NCI-H526 treated with DMSO at 0.1 percent for 48 hours (cell line): ENCODE measurements at places on chromosomes 16 and 17.

DNA sequence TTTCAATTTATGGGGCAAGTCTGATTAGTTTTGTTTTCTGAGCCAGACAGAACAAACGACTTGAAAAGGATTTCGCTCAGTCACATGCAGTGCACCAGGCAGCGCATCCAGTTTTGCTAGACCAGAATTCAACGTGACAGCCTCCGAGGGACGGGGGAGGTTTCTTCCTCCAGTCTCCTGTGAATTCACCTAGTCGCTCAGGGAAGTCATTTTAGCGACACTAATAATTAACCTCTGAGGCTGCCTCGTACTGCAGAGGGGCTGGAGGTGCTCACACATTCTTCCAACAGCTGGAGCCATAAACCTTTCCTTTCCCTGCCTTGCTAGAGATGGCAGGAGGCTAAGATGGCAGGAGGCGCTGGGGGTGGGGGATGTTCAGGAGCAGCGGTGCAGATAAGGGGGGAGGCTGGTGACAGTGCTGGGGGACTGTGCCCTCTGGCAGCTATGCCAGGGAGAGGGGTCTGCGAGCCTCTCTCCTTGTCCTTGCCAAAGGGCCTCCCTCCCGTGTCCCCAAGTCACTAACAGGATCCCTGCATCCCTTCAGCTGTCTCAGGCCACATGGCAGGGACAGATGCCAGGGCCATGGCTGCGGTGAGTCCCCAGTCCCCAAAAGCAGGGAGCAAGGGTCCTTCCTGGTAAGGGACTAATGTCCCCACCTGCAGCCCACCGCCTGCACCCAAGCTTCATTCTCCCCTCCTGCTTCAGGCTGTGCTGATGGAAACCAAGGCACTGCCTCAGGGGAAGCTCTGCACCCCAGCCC, 24.0 kb downstream of the MXRA7 start:
- DNase-seq = no peak

DNA sequence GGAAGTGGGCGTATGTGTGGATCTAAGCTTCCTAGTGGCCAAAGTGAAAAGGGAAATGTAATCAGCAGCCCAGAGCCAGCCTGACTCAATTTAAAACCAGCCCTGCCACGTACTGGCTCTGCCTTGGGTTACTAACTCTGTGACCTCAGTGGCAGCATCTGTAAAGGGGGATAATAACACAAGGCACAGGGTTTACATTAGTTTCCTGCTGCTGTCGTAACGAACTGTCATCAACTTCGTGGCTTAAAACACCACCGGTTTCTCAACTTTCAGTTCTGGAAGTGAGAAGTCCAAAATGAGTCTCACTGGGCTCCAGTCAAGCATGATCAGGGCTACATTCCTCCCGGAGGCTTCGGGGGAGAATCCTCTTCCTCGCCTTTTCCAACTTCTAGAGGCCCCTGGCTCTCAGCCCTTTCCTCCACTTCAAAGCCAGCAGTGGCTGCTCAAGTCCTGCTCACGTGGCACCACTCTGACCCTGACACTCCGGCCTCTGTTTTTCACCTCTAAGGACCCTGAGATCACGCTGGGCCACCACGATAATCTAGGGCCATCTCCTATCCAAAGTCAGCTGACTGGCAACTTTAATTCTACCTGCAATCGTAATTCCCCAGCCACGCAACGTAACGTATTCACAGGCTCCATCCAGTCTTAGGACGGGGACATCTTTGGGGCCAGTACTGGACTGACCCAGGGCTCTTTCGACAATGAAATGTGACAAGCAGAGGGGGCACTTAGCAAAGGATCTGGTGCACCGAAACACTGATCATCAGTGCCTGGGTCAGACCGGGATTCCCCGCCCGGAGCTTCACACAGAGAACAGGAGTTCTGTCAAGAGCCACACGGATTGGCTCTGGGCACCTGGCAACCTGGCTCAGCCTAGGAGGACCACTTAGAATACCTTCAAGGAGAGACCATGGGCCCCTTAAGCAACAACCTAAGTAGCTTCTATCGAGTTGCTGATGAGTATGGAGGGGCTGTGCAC, 14.5 kb downstream of the TMC6 start:
- DNase-seq = no peak

DNA sequence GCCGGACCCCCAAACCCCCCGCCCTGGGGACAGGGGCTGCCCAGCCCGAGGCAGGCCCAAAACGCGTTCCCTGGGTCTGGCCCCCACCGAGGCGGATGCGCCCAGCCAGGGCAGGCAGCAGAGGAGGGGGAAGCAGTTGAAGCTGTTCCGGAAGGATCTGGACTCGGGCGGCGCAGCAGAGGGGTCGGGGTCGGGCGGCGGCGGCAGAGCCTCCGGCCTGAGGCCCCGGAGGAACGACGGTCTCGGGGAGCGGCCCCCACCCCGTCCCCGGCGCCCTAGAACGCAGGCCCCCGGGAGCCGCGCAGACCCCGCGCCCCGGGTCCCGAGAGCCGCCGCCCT, 22.9 kb upstream of the ZFPM1 start:
- no peak for DNase-seq

- no peak for DNase-seq
Observed at GRCh38 chr16:84928679-84929420, 82.5 kb downstream of the ZDHHC7 start.

GRCh38 chr17:9672266-9672665, 26.9 kb downstream of the USP43 start:
- no peak for DNase-seq

GRCh38 chr17:80262291-80262690, 1.6 kb downstream of the RNF213 start:
- DNase-seq = no peak

- no peak for DNase-seq
Observed at GRCh38 chr17:4840893-4841242, 7.7 kb downstream of the MINK1 start.
